ENCODE measurements at places on chromosomes 7 and 10.

- no peak for DNase-seq
Observed at GRCh38 chr10:99119258-99119748, 116.3 kb downstream of the HPSE2 start.

GRCh38 chr10:22339761-22340328 is 5.5 kb upstream of the SPAG6 start:
- DNase-seq: no peak

DNA sequence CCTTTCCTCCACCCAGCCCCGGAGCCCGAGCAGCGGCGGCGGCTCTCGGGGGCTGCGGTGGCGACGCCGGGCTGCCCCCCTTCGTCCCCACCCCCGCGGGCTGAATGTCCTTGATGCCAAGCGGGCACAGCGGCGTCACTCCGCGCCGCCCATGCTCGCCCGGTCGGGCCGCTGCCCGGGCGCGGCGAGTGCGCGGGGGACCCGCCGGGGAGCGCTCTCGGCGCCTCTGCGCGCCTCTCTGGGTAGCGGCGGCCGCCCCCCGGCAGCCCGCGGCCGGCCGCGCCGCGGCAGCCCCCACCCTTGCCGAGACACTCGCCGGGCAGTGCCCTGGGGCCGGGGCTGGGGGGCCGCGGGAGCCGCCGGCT is 433 bp upstream of the PLXNA4 start:
- no peak for DNase-seq

DNA sequence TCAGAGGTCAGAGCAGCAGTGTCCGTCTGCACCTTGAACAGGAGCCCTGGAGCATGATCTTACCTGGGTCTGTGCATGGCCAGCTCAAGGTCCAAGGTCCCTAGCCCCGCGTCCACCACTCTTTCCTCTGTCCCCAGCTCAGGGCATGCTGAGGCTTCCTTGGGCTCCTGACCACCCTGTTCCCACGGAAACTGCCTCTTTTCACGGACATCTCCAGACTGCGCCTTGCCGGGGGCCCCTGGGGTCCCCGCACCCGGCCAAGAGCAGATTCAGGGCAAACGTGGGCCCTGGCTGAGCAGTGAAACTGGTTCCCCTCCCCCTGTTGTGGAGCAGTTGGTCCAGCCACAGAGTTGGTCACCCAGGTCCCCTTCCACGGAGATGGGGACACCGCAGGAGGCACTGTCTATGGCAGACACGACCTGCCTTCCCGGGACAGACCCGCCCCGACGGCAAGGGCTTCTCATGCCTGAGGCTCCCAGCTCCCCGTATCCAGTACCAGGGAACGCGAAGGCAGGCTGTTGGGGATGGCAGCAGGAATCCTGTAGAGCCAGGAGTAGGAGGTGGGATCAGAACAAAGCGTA is 217.4 kb upstream of the PPP2R2D start:
- no peak for DNase-seq

DNA sequence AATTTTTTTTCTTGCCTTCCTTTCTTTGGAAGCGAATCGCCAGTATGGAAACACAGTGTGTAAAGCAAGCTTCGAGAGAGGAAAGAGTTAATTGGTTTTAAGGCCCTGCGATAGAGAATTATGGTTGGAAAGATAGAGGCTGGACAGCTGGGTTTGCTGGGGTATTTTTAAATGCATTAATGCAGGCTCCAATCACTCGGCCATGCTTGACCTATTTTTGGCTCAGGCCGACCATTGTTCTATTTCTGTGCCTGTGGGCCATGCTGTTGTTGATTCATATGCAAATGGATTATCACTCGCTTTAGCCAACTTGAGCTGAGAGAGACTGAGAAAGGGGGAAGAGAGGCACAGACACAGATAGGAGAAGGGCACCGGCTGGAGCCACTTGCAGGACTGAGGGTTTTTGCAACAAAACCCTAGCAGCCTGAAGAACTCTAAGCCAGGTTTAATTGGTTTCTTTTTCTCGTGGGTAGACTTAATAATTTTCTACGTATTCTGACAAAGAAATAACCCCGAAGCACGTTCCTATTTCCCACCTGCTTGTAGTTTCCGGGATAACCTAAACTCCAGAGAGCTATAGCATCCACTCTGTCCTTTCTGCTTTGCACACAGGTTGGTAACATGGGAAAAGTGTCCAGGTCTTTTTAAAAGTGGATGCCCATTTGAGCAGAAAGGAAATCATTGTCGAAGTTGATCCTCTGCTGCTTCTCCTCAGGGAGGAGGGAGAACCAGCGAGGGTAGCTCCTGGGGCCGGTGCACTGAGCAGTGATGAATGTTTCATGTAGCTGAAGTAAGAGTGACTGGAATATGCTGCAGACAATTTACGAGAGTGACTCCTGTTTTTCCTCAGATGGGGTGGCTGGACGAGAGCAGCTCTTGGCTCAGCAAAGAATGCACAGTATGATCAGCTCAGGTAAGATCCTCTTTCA is at the start of gene HDAC9:
HDAC9 (plus strand) TSS at position 338 of the 929 bp plus-strand sequence; CDS start at position 892, 554 bp downstream.
- DNase-seq: peak; percentile 47

DNA sequence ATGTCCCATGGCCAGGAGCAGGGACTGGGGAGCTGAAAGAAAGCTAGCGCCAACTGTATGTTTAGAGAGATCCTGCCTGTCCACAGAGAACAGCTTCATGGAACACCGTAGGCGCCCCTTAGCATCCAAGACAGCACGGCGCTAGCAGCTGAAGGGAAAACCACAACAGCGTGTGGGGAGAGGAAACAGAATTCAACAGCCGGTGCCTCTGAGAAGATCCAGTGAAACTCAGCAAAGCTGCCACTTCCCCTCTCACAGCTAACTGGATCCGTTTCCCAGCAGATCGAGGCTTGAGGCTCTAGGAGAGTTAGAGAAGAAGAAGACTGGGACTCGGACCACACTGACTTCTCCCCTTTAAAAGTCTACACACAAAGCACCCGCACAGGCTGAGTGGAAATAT is 145.0 kb downstream of the MAD1L1 start:
- no peak for DNase-seq

All from neural crest cell (in vitro differentiated cells).